AG20443 (cell line): ENCODE measurements at places on chromosomes 12 and 14.

DNA sequence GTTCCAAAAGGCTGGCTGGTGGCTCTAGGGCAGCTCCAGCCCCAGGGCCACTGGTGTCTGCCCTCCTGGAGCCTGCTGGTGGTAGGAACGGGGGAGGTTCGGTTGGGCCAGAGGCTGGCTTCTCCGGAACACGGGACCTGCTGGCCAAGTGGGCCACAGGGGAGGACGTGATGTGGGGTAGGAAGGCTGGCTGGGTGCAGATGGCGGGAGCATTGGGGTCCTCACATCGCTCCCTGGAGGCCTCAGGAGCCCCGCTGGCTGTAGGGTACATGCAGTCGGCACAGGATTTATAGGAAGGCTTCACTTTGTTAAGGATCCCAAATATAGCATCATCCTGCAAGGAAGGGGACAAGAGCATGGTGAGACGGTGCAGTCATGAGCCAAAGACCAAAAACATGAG is 57.6 kb upstream of the CORO1C start:
- no peak for DNase-seq

- DNase-seq: no peak
Observed at GRCh38 chr14:103132381-103133209, 9.3 kb downstream of the TNFAIP2 start.

DNA sequence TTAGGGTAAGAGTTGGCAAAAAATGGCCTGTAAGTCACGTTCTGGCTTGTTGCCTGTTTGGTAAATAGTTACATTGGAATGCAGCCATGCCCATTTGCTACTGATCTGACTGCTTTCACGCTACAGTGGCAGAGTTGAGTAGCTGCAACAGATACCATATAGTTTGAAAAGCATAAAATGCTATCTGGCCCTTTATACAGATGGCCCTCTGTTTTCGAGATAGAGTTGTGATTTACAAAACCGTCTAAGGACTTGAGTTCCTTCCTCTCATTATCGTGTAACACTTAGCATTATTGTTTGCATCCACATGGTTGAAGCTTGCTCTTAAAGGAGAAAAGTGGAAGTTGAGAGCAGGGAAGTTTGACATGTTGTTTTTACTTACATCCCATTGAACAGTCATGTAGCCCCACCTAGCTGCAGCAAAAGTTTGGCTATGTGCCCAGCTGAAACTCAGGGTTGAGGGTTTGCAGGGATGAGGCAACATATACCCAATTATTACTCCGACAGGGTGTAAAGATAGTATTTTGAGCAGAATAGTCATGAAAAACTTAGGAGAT is 11.3 kb upstream of the SCFD1 start:
- DNase-seq: peak; percentile 18

DNA sequence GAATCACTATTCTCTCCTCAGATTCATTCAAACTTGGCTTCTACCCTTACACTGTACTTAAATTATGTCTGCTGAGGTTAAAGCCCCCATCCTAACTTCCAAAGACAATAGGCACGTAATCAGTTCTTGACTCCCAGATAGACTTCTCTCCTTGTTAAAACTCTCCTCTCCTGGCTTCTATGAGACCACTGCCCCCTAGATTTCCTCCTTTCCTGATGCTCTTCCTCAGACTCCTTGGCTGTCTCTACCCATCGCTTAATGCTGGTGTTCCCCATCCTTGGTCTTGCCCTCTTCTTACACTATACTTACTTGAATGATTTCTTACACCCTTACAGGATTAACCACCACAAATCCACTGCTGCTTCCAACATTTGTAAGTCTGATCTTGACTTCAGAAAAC is 32.8 kb downstream of the TC2N start:
- DNase-seq: no peak

DNA sequence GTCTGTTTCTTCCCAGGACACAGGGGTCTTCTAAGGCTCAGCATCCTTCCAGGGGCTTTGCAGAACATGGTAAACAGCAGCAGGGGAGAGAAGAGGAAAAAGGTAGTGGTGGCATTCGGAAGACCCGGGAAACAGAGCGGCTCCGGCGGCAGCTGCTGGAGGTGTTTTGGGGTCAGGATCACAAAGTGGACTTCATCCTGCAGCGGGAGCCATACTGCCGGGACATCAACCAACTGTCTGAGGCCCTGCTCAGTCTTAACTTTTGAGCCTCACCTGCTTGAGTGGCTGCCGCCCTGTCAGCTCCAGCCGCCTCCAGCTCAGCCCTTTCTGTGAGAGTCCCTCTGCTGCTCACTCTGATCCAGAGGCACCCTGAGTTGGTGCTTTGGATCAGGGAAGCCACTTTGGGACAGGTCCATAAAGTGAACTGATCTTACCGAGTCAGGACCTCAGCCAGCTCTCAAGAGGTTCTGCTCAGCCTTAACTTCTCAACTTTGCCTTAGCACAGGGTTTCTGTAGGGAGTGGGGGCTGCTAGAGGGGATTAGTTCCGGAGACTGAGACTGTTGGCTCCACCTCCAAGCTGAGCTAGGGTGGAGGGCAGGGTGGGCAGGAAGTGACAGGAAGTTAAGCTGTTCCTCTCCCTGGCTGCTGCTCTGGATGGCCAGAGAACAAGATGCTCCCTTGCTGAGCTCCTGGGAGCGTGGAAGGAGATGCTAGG is 5.4 kb downstream of the SDR39U1 start:
- no peak for DNase-seq

DNA sequence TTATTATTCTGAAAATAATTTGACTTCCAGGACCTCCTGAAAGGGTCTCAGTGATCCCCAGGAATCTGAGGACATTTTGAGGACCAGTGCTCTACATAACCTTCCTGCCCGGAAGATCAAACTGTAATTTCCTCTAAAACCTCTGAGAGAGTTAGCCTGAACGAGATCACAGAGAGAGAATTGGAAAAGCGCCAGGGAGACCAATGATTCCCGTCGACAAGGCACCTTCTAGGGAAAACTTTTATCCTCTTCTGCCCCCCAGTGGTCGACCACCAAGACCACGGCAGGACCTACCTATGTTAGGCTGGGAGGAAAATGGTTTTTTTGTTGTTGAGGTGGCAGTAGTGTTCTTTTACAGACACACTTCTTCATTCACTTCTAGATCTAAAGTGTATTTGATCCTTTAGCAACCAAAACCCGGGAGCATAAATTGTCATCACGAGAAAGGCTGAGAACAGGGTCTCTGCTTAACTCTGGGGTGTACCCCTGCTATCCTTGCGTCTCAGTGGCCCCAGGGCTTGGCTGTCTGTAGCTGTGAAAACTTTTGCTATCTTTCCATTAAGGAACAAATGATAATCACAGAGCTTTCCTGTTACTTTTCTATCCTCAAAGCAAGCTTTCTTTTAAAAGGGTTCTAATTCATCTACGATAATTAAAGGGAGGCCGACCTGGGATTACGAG is 62.9 kb upstream of the NID2 start:
- DNase-seq: peak; percentile 93

- DNase-seq: no peak
Observed at GRCh38 chr12:105291531-105291930, 39.0 kb upstream of the C12orf75 start.

DNA sequence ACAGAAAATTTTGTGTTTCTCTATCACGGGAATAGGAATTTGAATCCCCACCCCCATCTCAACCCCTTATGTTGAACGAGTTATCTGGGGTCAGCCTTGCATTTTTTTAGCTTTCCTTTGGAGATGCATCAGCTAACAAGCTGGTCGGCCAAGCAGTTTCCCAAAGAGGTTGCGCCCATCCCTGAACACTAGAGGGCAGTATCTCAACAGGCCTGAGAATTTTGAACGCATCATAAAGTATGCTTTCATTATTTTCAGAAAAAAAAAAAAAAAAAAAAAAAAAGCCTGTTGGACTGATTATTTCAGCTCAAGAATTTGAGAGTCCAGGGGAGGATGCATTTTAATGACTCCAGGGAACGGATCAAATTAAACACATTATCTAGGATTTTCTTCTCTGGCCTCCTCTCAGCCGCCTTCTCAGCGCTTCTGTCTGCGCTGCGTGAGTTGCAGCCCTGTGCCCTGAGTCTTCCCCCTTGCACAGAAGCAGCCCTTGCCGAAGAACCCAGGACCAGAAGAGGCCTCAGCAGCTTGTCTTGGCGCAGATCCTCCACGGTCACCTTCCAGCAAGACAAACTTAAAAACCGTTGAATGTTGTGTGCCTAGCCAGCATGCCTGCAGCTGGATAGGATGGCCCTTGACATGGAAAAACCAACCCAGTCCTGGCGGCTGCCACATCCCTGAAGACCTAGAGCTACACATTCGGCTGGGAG is 76.6 kb upstream of the GZMB start:
- DNase-seq: peak; percentile 80

- DNase-seq: no peak
Observed at GRCh38 chr14:93963692-93964091, 12.7 kb downstream of the ASB2 start.

GRCh38 chr14:98791661-98792060 is 480.3 kb downstream of the BCL11B start:
- no peak for DNase-seq

- DNase-seq: no peak
Observed at GRCh38 chr14:86646696-86647690, 1117.0 kb downstream of the FLRT2 start.

DNA sequence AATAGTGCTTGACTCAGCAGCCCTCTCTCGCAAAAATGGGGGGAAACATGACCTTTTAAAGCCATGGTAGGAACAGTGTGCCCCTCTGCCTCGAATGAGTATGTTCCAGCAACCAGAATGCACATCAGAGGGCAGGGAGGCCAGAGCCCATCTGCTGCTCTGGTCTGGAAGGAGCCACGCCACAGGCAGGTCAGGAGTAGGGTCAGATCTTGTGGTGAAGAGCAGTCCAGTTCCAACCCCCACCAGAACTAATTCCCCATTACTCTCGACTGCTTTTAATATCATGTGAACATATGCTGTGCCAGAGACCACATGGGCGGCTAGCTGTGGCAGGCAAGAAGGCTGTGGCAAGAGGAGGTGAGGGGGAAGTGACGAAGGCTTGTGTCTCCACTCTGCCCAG is 34.6 kb upstream of the TMX1 start:
- DNase-seq: no peak

GRCh38 chr14:66701813-66702212 is 193.9 kb downstream of the GPHN start:
- no peak for DNase-seq

GRCh38 chr14:72731252-72732020 is 162.5 kb downstream of the DPF3 start:
- DNase-seq: no peak

GRCh38 chr12:69321351-69321750 is 26.8 kb upstream of the LYZ start:
- no peak for DNase-seq

- peak; percentile 74 for DNase-seq
Observed at GRCh38 chr12:57864442-57865083, 18.0 kb upstream of the CTDSP2 start.

- DNase-seq: no peak
Observed at GRCh38 chr14:76695263-76695920, 65.9 kb upstream of the VASH1 start.

DNA sequence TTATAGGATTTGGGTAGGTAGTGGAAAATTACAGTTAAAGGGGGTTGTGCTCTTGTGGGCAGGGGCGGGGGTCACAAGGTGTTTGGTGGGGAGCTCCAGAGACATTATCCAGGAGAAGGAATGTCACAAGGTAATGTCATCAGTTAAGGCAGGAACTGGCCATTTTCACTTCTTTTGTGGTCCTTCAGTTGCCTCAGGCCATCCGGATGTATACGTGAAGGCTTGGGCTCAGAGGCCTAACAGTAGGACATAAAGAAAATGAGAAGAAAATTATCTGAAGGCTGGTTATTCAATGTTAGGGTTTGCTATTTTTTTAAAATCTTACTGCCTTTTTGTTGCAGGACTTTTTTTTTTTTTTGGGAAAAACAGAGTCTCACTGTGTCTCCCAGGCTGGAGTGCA is 2.5 kb upstream of the PSEN1 start:
- DNase-seq: no peak

DNA sequence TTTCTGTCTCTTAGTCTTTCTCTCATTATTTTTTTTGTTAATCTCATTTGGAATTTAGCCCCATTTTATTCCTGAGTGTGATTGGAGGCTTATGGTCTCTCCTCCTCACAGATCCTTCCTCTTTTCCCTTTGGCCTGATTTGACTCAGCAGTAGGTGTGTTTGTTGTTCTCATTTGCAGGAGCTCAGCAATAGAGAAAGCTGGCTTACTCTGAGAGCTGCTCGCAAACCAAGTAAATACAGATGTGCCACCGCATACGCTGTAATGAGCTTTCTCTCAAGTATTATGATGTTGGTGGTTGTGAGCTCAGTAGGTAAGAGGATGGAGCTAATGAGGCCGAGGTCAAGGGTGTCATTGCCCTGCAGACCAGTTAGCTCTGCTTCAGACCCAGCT is 206.5 kb downstream of the ETV6 start:
- DNase-seq: no peak

DNA sequence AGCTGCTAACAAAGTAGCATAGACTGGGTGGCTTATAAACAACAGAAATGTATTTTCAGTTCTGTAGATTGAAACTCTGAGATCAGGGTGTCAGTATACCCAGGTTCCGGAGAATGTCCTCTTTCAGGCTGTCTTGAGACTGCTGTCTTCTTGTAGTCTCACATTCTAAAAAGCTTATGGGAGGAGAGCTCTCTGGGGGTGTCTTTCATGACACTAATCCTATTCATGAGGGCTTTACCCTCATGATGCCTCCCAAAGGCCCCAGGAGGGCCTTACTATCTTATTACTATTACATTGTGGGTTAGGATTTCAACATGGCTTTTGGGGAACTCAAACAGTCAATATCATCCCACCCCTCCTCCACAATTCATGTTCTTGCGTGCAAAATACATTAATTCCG is 94.3 kb downstream of the AEBP2 start:
- DNase-seq: no peak

DNA sequence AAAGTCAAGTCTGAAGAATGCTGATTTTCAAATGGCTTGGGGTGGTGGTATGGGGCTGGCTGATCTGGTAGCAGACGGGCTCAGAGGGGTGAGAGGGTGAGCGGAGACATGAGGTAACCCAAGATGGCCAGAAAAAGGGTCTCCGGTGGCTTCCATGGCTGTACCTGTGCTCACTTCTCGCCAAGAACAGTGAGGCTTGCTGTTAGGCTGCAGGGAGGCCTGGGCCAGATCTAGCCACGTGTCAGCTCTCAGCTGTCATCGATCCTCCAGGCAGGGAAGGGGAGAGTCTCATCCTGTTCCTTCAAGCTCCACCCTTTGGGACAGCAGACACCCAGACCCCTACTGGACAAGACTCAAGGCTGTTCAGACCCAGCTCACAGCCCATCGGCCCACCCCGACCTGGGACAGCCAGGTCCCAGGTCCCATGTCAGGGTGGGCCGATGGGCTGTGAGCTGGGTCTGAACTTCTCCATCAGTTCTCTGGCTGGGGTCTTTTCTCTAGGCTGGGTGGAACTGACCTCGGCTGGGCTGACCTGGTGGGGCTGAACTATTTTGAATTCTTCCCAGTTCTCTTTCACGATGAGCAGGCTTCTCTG is 9.0 kb downstream of the LRTM2 start:
- no peak for DNase-seq

GRCh38 chr12:16606201-16606849 is 363 bp upstream of the LMO3 start:
- DNase-seq: peak; percentile 55

GRCh38 chr14:22850944-22851764 is 14.8 kb downstream of the MMP14 start:
- peak; percentile 87 for DNase-seq
